ENCODE measurements at places on chromosomes 7 and 10.

DNA sequence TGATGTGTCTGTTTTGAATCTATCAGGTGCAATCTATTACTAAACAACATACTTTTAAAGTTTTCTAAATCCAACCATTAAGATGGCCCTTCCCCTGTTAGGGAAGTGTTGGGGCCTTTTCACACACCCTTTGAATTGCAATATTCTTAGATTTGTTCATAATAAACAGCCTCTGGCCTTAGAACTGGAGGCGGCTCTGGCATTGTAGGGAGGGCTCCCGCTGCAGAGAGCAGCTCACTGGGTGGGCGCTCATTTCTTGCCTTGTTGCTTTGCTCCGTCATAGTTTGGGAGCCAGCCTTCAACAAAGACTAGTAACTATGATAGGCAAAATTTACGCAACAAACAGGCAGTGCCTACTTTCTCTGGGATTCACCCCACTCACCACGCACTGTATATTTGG is 4.2 kb upstream of the HOXA10 start:
- no peak for DNase-seq

GRCh38 chr10:68223535-68224165 is 8.3 kb downstream of the ATOH7 start:
- no peak for DNase-seq

DNA sequence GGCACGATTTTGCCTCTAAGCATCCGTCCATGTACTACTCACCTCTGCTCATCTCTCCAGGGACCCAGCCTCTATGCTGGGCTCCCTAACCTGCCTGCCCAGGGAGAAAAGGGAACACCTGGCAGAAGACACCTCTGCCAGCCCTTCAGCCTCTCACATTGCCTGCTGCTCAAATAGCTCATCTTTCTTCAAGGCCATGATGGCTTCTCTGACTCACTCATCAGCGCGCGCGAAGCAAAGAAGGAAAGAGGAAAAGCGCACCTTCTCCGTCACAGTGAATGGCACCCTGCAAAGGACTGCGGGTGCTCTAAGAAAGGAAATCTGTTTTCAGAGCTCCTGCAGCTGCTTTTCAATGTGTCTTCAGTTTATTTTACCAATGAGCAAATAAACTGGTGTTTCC is 174.0 kb downstream of the PRKAG2 start:
- no peak for DNase-seq

GRCh38 chr10:97393034-97393573 is 8.0 kb downstream of the RRP12 start:
- DNase-seq = no peak

- DNase-seq = no peak
Observed at GRCh38 chr7:122304319-122304975, at the start of gene FEZF1. Gene FEZF1 (minus strand): TSS chr7:122304750. CDS start chr7:122304437, 313 bp downstream.

- no peak for DNase-seq
Observed at GRCh38 chr7:101557978-101558741, 70.9 kb downstream of the MYL10 start.

DNA sequence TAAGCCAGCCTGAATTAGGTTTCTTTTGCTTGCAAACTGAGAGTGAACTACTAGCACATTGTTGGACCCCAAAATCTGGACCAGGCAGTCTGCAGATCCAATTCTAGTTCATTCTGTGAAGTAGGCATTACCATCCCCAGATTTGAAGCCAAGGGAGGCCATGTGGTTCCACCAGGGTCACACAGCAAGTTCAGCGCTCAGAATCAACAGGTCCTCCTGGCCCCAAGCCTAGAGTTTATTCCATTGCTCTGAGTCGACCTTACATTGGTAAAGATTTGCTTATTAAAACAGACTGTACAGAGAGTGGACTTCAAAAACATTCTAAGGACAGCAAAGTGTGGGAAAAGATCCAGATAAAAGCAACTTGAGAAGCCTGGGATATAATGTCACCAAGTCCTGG is 50.9 kb downstream of the AFAP1L2 start:
- DNase-seq = no peak

DNA sequence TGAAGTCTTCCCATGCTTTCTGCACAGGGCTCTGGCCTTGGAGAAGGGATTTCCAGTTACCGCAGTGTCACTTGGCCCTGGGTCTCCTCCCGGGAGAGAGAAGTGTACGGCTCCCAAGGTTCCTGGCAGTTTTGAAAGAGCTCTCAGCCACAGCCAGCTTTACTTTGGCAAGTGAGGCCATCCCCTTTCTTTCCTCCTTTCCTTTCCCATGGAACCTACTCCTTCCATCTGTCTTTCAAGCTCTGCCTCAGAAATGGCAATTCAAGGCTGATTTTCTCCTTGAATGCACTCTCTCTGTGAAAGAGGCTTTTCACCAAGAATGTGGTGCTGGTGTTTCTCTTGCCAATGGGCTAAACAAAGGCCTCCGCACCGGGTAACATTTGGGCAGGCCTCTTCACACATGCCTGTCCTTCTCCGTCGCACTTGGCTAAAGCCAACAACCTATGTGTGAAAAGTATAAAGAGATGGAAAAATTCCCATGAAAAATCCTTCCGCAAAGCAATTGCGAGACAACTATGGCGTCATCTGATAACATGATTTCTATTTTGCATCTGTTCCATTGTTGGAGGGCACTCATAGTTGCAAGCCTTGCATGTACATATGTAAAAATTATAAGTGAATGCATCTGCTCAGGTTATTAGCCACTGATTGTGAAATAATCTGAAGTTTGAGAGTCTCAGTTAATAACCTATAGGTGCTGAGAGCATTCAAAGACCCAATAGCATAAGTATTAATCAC is 125.4 kb downstream of the PFKFB3 start:
- no peak for DNase-seq

GRCh38 chr7:100670074-100670473 is 3.5 kb upstream of the GNB2 start:
- no peak for DNase-seq

DNA sequence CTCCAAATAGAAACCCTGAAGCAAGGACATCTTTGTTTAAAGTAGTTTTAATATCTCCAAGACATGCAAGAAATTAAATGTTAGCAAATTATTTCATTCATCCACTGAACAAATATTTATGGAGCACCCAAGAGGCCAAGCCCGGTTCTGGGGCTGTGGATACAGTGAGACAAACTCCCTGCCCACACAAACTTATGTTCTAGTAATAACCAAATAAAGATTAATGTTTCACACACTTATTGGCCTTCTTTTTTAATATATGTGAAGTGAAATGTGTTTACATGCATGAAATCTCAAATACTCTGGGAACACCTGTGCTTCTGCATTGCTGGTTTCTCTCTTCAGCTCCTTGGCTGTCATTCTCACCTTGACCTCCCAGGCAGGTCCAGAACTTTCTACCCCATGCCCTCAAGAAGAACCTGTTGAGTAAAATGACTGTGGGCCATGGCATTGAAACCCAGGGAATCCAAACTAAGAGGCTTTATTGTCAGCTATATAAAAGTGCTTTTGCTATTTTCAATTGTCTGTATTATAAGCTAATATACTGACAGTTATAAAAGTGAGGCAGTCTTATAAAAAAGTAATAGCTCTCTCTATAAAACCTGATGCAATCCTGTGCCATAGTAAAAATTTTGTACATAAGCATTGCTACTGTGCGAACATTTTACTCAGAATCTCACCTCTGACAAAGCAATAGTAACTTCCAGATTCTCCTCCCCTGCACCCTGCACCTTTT is 43.7 kb downstream of the SVIL start:
- DNase-seq = no peak

DNA sequence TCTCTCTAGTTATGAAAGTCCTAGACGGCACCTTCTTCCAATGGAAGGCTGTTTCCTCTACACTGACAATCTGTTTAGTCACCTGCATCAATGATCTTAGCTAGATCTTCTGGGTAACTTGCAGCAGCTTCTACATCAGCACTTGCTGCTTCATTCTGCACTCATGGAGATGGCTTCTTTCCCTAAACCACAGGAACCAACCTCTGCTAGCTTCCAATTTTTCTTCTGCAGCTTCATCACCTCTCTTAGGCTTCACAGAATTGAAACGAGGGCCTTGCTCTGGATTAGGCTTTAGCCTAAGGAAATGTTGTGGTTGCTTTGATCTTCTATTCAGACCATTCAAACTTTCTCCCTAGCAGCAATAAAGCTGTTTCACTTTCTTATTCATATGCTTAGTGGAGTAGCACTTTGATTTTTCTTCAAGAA is 24.6 kb downstream of the NAMPT start:
- DNase-seq = no peak

DNA sequence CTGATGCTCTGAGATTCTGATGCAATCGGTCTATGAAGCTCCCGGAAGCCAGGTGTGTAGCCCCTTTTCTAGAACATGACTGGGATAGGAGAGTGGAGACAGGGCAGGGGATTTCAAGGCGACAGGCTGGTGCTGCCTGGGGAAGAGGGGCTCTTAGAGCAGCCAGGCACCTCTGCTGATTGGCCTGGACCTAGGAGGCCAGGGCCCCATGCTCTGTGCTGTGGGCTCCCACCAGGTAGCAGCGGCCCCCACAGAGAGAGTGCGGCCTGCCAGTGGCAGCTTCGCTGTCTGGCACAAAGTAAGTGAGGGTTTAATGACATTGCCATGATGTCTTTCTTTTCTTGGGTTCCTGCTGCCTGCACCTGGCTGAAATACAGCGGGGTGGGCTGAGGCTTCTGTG is 99.4 kb upstream of the PODXL start:
- DNase-seq = no peak

GRCh38 chr10:34628174-34628796 is 186.8 kb downstream of the PARD3 start:
- no peak for DNase-seq

- no peak for DNase-seq
Observed at GRCh38 chr7:143408252-143408685, 387 bp downstream of the EPHA1 start.

DNA sequence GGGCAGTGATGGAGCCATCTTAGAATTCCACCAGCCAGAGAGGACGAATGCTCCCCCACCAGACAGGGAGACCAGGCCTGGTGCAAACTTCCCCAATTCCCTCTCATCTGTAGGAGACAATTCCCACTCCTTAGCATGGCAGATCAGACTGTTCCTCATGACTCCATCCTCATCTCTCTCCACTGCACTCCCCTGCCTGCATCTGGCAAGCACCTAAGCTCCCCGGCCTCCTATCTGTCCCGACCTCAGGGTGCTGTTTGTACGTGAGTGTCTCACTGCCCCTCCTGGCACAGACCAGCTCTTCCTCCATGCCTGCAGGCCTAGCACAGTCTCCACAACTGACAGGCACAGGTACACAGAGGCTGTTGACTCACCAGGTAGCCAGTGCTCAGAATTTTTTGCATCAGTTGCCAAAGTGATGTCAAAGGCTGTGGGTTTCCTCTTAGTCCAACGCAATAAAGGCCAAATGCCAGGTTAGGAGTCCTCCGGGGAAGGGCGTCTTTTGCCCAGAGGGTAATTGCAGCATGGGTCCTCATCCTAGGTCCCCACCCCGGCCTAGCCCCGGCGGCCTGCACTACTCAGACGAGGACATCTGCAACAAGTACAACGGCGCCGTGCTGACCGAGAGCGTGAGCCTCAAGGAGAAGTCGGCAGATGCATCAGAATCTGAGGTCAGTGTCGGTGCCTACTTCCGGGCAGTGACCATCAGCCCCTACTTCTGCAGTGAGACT is 436.8 kb upstream of the FOXK1 start:
- no peak for DNase-seq

GRCh38 chr7:36820527-36821170 is 96.4 kb upstream of the AOAH start:
- DNase-seq = no peak

DNA sequence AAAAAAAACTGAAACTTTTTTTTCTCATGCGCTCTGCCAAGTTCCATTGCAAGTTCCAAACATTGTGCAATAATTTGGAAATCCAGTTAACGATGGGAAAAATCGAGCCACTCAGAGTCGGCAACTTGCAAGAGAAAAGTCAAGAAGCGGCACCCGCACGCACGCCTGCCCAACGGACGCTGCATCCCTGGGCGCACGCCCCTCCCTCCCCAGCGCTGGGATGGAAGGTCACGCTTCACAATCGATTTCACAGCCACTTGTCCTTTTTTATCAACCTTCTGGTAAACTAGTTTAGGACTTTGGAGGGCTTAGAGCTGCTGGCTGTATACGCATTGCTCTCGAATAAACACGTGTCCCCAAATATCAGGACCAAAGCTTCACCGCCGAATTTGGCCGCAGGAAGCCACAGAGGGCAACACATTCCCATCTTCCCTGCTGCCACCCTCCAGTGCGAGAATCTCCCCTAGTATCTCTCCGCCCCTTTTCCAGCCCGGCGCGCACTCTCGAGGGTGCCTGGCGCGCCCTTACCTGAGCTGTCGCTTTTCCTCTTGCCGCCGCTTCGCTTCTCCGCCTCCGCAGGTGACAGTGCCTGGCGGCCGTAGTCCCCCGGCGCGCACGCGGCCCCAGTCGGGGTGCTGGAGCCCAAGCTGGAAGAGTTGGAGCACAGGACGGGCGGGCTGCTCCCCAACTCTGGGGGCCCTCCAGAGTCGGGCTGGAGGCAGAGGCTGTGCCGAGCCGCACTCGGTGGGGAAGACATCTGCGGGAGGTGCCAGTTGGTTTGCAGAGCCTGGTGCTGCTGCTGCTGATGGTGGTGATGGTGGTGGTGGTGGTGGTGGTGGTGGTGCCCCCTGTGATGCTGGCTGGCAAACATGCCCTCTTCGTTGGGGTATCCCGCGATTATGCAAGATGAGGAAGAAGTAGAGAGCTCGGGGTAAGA is 857 bp downstream of the MEOX2 start:
- DNase-seq = no peak

DNA sequence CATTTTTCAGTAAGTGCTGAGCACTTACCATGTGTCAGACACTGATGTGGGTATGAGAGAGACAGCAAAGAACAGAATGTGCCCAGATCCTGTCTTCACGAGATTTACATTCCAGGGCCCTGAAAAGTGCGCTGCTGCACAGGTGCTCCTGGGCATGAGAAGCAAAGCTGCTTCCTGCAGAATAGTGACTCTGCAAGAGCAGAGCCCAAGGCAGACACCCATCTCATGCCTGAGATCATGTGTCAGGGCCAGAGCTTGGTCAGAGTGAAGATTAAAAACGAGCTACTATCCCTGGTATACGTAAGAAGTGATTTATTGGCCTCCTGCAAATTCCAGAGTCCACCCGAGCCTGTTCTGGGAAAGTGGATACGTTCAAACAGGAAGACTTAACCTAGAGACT is 824.4 kb downstream of the GRID1 start:
- no peak for DNase-seq

GRCh38 chr10:88833723-88834122 is 17.9 kb downstream of the ANKRD22 start:
- no peak for DNase-seq

GRCh38 chr10:76176166-76176550 is 744.7 kb downstream of the LRMDA start:
- DNase-seq = no peak

DNA sequence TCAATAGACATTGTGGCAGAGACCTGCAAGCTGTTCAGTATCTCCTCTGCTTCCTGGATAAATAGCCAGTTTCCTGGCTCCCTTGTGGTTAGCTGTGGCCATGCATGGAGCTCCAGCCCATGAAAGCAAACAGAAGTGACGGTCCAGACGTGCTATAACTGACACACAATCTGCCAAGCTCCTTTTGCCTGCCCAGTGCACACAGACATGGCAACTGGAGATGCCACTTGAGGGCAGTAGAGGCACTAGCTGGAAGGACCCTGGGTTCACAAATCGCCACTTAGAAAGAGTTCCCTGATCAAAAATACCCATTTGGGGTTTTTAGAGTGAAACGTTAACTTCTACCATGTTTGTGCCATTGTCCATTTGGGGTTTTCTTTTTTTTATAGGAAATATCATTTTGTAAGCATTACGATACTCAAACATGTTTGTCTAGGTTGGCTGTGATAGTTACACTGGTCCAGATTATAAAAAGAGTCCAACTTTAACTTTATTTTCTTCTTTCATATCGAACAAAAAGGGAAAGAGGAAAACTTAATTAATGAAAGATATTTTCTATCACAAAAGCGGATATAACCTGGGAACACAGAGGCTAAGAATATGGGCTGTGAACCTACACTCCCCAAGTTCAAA is 31.3 kb downstream of the KIN start:
- DNase-seq = no peak
